ENCODE measurements at places on chromosomes 5 and 9.

DNA sequence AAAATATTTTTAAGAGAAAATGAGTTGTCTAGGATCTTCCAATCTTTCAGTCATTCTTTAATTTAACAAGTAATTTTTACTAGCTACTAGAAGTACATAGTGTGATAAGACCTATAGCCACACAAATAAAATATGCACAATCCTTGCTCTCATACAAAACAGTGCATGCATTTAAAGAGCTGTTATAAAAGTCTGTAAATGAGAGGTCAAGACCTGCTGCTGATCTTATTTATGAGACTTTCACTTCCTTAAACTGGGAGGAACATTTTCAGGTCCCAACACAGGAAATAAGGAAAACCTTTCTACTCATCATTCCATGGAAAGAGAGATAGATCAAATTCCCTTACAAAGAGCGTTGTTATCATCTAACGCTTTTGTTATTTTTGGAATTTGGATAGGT lies 54.2 kb upstream of the PAM start:
- no peak for DNase-seq

DNA sequence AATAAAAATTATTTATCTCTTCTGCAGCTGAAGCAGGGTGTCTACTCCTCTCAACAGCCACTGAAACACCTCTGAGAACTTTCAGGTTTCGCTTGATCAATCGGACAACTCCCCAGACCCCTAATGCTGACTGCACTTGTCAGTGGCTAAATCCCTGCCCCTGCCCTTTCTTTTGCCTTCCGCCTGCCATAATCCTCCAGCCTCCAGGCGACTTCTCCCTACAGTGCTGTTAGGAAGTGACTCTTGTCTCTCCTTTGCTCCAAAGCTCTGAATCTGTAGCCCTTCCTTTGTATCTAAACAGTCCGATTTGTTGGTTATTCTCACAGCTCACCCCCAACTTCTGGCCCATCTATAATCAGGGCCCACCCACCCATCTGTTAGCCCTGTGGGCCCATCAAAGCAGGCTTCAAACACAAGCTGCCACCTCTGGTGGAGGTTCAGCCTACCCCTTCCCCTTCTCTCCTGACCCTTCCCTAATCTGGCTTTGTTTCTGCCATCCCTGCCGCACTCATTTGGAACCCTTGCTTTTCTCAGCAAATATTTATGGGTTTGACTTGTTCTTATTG lies 53.7 kb upstream of the IFNK start:
- no peak for DNase-seq

- DNase-seq, result no peak
These were observed 931 bp downstream of the FAM219A start for GRCh38 chr9:34457266-34458012.

GRCh38 chr9:116940614-116941215 lies 253.6 kb downstream of the TRIM32 start:
- DNase-seq, result no peak

GRCh38 chr5:1109542-1110306 lies 2.1 kb downstream of the SLC12A7 start:
- DNase-seq, result no peak

- no peak for DNase-seq
These were observed 136.4 kb upstream of the TBC1D2 start for GRCh38 chr9:98391867-98392266.

DNA sequence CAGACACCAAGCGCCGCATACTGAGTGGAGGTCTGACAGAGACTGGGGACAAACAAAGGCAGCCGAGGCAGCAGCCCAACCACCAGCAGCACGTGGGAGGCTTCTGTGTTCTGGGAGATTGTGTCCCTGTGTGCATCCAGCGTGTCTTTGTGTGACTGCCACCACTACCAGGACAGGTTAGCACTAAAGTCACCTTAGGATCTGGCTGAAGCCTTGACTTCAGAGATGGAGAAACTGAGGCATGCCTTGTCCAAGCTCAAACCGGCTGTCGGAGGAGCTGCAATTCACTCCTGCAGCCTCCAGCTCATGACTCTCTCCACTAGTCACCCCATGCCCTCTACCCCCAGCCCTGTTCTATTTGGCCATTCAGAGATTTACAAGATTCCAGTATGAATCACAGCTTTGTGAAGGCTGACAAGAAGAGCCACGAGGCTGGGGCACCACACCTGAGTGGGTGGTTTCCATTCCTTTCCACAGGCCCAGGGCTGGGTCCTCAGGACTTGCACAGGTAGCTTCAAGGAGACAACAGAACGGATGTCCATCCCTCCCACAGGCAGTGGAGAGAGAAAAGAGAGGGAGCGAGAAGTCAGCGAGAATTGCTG lies 69.3 kb downstream of the SHB start:
- no peak for DNase-seq

DNA sequence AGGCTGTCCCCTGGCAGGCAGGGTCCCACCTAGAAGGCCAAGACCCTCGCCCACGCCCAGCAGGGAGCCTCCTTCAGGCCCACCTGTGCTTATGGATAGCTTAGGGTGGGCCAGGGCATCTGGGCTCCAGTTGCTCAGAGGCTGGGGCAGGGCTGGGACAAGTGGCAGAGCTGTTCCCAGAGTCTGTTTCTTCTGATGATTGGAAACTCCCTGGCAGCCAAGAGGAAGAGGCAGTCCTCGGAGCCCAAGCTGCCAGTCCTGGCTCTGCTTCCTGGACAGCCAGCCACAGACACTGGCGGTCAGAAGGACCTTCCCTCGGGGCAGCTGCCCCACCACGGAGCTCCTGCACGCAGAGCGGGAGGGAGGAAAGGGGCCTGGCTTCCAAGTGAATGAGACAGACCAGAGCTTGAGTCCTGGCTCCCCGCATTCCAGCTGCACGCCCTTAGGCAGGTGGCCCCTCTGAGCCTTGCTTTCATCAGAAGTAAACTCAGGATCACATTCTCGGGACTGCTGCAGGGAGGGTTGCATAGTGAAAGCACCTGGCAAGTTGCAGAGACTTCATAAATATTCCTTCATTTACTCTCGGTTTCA lies 37.9 kb upstream of the GABRP start:
- no peak for DNase-seq

GRCh38 chr5:42767491-42768105 lies 11.0 kb downstream of the CCDC152 start:
- DNase-seq, result no peak

DNA sequence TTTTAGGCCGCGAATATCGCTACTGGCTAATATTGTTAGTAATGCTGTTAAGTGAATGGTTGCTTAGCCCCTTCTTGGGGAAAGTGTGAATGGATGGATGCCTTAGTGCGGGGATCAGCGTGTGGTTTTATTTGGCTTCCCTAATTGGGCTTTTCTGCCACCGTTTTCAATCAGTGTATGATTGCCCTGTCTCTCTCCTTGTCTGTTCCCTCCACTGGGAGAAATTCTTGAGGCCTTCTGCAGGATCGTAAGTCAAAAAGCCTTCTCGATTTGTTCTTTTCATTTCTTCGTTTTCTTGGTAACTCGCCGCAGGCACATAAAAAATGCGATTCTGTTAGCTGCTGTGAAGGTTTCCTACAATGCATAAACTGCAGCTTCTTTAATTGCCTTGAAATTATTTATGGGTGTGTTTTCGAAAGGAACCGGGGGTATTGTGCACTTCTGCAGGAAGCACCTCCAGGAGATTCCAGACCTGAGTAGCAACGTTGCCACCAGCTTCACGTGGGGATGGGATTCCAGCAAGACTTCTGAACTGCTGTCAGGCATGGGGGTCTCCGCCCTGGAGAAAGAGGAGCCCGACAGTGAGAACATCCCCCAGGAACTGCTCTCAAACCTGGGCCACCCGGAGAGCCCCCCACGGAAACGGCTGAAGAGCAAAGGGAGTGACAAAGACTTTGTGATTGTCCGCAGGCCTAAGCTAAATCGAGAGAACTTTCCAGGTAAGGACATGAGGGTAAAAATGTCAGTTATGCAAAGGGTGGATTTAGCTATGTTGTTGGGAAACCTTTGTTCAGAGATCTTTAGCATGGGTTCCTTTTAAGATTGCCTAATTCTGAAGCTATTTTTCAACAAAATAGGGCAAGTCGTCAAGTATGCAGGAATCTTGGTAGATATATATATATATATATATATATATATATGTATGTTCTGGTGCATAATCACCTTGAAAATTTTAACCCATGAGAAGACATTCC lies 700 bp downstream of the SKP2 start:
- no peak for DNase-seq

DNA sequence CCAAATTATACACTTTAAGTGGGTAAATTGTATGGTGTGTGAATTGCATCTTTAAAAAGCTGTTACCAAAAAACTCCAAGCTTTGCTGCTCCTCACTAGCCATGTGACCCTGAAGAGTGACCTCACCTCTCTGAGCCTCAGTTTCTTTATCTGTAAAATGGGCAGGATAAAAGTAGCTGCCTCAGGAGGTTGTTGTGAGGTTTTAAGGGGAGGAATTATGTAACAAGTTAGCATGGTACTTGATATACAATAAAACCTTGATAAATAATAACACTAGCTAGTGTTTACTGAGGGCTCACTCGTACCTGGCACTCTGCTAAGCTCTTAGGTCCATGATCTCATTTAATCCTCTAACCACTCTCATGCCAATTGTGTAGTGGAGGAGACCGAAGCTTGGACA lies 19.0 kb upstream of the PHF19 start:
- no peak for DNase-seq

- no peak for DNase-seq
These were observed 11.8 kb upstream of the CHD1 start for GRCh38 chr5:98940581-98940980.

- DNase-seq, result no peak
These were observed 76.9 kb upstream of the ADAMTSL1 start for GRCh38 chr9:18397076-18397475.

GRCh38 chr5:82991059-82991458 lies 86.1 kb downstream of the TMEM167A start:
- DNase-seq, result no peak

Data from GOT3 (cell line).